Tibial nerve (tissue), 4 donors: ENCODE measurements at places on chromosomes 12 and 14.

DNA sequence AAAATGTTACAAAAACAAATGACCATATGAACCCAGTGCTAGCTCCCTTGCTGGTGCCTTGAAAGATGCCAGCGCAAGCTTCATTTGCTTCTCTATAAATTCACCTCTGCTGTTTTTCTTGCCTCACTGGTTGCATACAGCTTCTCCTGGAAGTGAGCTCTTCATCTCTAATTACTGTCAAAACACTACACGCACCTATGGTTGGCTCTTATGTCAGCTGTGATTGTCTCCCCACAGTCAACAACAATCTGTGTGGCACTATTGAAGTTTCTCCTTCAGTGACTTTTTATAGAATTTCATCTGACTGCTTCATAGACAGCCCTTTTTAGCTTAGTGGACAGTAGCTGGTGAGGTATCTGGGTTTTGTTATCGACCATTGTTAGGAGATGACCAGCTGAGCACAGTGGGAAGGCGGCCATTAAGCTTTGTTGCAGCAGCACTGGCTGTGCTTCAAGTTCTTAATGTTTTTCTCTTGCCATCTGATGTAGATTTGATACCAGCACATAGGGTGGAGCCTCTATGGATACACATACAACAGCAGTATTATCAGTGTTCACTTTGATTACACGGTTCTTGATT is 131.8 kb downstream of the KITLG start:
- H3K4me1 ChIP-seq = no peaks in the 10 kb centered on the region
- H3K27me3 ChIP-seq = no peaks in the 10 kb centered on the region
- no peak overlapping the region for H3K4me3 ChIP-seq
- H3K36me3 ChIP-seq = no peaks in the 10 kb centered on the region

DNA sequence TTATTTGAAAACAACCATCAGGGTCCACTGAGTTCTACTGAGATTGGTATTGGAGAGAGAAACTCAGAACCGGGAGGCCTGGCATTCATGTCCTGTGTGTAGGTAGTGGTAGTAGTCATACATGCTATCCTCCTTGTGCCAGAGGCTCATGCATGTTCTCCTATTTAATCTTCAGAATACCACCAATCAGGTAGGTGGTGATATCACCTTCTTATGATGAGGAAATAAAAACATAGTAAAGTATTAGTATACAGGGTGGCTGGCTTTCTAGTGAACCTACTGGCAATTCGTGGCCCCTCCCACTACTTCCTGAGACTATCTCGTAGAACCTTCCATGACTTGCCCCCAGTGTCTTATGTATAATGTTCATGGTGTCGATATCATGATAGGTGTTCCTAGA is 40.5 kb upstream of the EID3 start:
- no peaks in the 10 kb centered on the region for H3K36me3 ChIP-seq
- no peaks in the 10 kb centered on the region for H3K4me1 ChIP-seq
- no peak overlapping the region for H3K27ac ChIP-seq
- no peak for DNase-seq
- H3K27me3 ChIP-seq = no peaks in the 10 kb centered on the region

GRCh38 chr12:43758247-43758727 is 303 bp downstream of the PUS7L start:
- H3K4me3 ChIP-seq = peak overlapping the region; percentile 54
- H3K27me3 ChIP-seq = no peaks in the 10 kb centered on the region
- no peak for DNase-seq
- H3K36me3 ChIP-seq = peaks cover 14% of the 10 kb centered on the region
- H3K27ac ChIP-seq = peak overlapping the region; percentile 90

GRCh38 chr12:80086025-80086424 is 13.3 kb upstream of the OTOGL start:
- DNase-seq = no peak
- no peaks in the 10 kb centered on the region for H3K4me1 ChIP-seq
- H3K27ac ChIP-seq = no peak overlapping the region
- no peaks in the 10 kb centered on the region for H3K27me3 ChIP-seq
- H3K36me3 ChIP-seq = no peaks in the 10 kb centered on the region
- no peak overlapping the region for H3K4me3 ChIP-seq

DNA sequence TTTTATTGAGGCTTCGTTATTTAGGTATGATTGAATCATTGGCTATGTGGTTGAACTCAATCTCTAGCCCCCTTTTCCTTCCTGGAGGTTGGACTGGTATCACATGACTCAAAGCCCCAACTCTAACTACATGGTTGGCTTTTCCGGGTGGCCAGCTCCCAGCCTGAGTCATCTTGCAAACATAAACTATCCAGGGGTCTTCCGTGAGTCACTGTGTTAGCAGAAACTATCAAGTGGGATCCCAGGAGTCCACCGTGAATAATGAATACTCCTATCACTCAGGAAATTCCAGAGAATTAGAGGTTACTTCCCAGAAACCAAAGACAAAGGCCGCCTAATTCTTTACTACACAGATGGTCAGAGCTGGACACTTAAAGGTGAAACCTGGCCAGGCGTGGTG is 19.7 kb upstream of the PLEKHD1 start:
- H3K36me3 ChIP-seq = no peaks in the 10 kb centered on the region
- no peak overlapping the region for H3K4me3 ChIP-seq
- H3K27me3 ChIP-seq = no peaks in the 10 kb centered on the region
- no peak overlapping the region for H3K27ac ChIP-seq

DNA sequence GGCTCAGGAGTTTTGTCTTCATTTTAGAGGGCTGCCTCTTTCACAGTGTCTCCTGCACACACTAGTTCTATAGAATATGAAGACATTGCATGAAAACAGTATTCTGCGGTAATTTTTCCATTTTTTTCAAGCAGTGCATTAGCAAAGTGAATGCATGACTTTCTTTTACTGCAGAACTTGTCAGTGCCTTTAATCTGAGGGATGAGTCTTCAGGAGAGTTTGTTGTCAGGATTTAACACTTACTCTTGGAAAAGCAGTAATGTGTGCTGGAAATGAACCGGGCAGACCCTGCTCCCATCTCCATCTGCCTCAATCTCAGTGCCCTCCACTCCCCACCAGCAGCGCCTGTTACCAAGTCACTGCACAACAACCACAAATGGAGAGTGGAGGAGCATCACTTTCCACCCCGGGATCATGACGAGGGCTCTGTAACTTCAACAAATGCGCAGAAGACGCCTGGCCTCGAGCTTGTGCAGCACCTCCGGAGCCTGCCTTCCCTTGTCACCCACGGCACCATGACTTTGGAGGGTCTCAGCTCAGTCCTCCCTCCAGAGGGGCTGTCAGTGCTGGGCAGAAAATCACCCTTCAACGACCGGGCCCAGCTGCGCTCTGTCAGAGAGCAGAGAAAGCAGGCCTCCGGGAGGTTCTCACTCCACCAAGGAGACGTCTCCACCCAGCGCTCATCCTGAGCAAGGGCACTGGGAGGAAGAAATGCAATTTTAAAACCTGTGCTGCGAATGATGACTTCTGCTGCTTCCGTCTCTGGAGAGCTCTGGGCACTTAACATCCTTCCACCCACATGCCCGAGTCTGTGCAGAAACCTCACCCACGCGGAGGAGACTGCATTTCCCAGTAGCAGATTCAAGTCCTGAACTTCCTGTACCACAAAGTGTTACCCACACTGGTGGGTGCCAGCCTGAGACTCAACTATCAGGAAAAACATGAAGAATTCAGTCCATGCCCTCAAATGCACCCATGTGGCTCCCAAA is 255.7 kb downstream of the ADGRD1 start:
- H3K36me3 ChIP-seq = no peaks in the 10 kb centered on the region
- no peak overlapping the region for H3K27ac ChIP-seq
- H3K4me3 ChIP-seq = no peak overlapping the region
- no peaks in the 10 kb centered on the region for H3K4me1 ChIP-seq

DNA sequence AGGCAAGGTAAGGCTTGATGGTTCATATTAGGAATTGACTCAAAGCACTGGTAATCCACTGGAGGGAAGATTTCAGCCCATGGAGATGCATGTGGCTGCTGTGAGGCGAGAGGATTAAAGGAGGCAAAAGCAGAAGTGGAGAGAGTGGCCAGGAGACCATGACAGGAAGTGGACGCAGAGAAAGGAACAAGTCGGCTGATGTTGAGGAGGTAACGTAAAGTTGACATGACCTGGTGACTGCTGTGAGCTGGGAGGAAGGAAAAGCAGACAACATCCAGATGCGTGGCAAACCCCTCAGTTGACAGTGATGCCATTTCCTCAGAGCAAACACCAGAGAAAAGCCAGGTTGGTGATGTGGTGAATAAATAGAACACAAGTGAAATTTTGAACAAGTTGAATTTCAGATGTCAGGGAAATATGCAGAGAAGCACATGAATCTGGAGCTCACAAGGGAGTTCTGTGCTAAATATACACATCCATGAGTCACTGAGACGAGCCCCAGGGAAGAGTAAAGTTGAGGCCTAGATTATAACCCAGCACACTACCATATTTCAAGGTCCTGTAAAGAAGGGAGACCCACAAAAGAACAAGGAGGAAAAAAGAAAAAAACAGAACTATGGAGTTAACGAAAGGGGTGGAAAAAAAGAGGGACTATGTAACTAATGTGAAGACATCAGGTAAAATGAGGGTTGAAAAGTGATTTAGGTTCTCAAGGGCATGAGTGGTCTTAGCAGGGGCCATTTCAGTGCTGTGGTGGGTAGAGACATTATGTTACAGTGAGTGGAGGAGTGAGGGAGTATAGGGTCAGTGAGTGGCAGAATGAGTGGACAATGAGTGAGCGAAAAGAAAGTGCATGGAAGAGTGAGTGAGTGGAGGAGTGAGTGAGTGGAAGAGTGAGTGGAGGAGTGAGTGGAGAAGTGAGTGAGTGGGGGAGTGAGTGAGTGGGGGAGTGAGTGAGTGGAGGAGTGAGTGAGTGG is 61.6 kb upstream of the GZMB start:
- no peak for DNase-seq
- H3K27ac ChIP-seq = no peak overlapping the region
- H3K27me3 ChIP-seq = no peaks in the 10 kb centered on the region
- H3K4me3 ChIP-seq = no peak overlapping the region
- no peaks in the 10 kb centered on the region for H3K36me3 ChIP-seq

- H3K4me3 ChIP-seq = no peak overlapping the region
- H3K27ac ChIP-seq = no peak overlapping the region
- H3K4me1 ChIP-seq = no peaks in the 10 kb centered on the region
- DNase-seq = no peak
- H3K27me3 ChIP-seq = peaks cover 15% of the 10 kb centered on the region
These were observed 123.3 kb upstream of the LHX5 start for GRCh38 chr12:113594967-113595366.

GRCh38 chr12:57891542-57892228 is 45.2 kb upstream of the CTDSP2 start:
- no peaks in the 10 kb centered on the region for H3K36me3 ChIP-seq
- no peaks in the 10 kb centered on the region for H3K27me3 ChIP-seq
- no peak for DNase-seq
- H3K4me3 ChIP-seq = no peak overlapping the region
- H3K27ac ChIP-seq = peak overlapping the region; percentile 93

DNA sequence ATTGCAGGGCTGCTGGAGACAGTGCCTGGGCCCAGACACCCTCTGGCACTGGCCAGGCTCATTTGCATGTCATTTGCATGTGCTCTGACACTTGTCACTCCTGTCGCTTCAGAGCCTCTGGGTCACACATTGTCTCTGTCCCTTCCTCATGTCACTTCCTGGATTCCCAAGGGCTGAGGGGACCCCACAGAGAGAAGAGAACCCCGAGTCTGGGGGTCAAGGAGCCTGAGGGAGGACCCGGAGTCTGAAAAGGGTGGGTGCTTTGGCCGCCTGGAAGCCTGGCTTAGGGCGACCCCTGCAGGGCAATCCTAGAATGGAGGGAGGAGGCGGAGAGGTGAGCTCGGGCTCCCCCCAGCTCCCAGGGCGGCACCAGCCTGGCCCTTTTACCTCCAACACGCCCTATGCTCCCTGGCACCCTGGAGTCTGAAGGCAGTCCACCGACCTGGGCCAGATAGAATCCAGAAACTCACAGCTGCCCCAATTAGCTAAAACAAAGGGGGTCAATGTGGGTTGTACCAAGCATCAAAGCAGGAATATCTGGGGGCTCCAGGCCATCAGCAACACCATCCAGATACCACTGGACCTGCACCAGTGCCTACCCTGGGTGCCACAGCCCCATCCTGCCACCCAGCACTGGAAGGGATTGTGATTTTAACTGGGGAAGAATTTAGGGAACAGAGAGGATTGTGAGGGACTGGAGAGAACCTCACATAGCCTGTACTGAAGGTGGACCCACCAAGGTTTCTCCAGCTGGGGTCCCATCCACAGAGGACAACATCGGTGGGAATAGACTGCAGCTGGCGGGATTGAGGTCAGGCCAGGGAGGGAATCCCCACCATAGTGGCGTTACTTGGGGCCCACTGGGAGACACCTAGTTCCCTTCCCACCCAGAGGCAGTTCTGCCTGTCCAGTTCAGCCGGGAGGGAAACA is 21.8 kb upstream of the KRT78 start:
- DNase-seq = no peak
- H3K36me3 ChIP-seq = no peaks in the 10 kb centered on the region
- H3K4me1 ChIP-seq = peaks cover 77% of the 10 kb centered on the region

GRCh38 chr12:28951935-28952334 is 197.1 kb upstream of the FAR2 start:
- no peak overlapping the region for H3K4me3 ChIP-seq
- no peaks in the 10 kb centered on the region for H3K36me3 ChIP-seq
- peaks cover 15% of the 10 kb centered on the region for H3K4me1 ChIP-seq
- H3K27ac ChIP-seq = no peak overlapping the region
- DNase-seq = no peak
- no peaks in the 10 kb centered on the region for H3K27me3 ChIP-seq

GRCh38 chr12:65565601-65566560 is 258.4 kb upstream of the HMGA2 start:
- no peak overlapping the region for H3K4me3 ChIP-seq
- no peaks in the 10 kb centered on the region for H3K4me1 ChIP-seq
- H3K27ac ChIP-seq = no peak overlapping the region
- no peaks in the 10 kb centered on the region for H3K36me3 ChIP-seq

- no peak overlapping the region for H3K27ac ChIP-seq
- no peak overlapping the region for H3K4me3 ChIP-seq
- H3K4me1 ChIP-seq = no peaks in the 10 kb centered on the region
- no peaks in the 10 kb centered on the region for H3K27me3 ChIP-seq
- no peak for DNase-seq
These were observed 142.3 kb downstream of the RTN1 start for GRCh38 chr14:59728304-59728703.

DNA sequence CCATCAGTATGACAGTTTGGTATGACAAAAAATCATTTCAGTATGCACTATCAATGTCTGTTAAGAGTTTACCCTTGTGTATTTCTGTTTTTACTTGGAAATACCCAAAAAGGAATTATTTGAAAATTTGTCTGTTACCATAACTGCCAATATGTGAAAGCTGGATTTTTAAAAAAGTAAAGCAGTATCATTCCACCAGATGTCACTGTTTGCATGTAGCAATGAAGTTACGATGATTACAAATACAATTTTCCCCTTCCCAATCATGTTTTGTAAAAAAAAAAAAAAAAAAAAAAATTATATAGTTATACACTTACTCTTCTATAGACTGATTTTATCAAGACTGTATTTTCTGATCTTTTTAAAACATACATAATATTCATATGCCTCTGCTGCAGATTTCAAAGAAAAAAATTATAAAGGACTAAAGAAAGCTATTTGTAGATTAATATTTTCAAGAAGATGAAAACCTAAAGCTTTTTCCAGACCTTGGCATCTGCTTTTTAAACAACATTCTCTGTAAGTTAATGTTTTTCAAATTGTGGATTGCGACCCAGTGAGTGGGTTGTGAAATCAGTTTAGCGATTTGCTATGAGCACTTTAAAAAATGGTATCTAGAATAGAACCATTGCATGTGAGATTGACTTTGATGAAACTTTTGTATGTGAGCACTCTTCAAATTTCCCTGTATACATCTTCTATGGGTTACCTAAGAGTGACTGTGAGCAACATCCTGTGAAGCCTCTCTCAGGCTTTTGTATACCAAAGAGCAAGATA is 114.2 kb downstream of the TTC6 start:
- no peaks in the 10 kb centered on the region for H3K36me3 ChIP-seq
- no peaks in the 10 kb centered on the region for H3K27me3 ChIP-seq
- H3K4me1 ChIP-seq = no peaks in the 10 kb centered on the region
- no peak overlapping the region for H3K4me3 ChIP-seq
- no peak for DNase-seq
